ENCODE measurements at places on chromosomes 3 and 15.
A peak's percentile ranks its signal among the peaks of the same experiment; 100 is the strongest.

GRCh38 chr15:25736461-25736860 is 126.7 kb downstream of the ATP10A start:
- no peak for DNase-seq

- DNase-seq = no peak
These were observed 61.5 kb downstream of the TFRC start for GRCh38 chr3:196020373-196020772.

GRCh38 chr15:88985547-88986393 is 72.6 kb upstream of the MFGE8 start:
- no peak for DNase-seq

DNA sequence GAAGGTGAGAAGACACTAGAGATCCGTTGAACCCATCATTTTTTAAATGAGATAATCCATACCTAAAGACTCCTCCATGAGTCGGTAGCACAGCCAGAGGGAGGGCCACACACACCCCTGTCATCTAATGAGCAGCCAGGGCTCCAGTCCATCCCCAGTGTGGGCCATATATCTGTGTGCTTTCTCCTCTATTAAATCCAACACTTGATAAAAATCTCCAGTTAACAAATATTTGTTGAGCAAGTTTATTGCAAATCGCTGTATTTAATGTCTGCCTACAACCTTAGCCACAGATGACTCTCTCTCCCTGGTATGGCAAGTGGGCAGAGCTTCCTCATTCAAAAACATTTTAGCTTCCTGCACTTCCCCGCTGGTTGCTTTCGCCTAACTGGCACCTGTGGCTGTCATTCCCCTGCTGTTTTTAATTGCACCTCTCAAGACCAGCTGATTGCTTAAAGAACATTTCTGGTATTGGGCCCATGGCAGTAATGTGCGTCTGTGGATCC is 82.8 kb downstream of the SMAD3 start:
- no peak for DNase-seq

DNA sequence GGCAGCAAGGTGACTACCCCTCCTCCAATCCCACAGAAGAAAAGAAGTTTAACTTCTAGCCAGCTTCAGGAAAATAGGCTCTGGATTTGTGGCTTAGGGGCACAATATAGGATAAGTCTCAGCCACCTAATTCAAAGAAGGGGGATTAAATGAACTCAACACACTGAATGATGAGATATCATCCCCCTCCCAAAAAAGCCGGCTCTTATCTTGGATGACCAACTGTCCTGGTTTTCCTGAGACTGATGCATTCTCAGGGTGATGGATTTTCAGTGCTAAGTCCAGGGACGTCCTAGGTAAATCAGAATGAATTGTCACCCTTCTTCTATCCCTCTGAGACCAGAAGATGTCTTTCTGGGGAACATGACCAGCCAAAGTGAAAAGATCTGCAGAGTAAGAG is 487.0 kb upstream of the PROK2 start:
- DNase-seq = no peak

DNA sequence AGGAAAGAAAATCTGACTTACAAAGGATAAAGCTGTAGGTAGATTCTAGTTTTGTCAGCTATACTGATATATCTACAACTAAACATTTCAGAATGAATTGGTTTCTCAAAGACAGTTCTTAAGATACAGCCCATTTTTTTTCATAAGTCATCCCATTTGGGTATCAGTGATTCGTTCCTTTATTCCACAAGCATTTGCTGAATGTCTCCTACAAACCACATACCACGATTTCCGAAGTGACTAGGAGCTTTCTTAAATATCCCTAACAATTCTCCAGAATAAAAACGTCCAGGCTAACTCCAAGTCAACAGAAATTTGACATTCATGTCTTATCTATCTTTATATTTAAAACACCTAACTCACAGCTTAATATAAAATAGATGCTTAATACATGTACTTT is 59.8 kb downstream of the TP53BP1 start:
- no peak for DNase-seq

DNA sequence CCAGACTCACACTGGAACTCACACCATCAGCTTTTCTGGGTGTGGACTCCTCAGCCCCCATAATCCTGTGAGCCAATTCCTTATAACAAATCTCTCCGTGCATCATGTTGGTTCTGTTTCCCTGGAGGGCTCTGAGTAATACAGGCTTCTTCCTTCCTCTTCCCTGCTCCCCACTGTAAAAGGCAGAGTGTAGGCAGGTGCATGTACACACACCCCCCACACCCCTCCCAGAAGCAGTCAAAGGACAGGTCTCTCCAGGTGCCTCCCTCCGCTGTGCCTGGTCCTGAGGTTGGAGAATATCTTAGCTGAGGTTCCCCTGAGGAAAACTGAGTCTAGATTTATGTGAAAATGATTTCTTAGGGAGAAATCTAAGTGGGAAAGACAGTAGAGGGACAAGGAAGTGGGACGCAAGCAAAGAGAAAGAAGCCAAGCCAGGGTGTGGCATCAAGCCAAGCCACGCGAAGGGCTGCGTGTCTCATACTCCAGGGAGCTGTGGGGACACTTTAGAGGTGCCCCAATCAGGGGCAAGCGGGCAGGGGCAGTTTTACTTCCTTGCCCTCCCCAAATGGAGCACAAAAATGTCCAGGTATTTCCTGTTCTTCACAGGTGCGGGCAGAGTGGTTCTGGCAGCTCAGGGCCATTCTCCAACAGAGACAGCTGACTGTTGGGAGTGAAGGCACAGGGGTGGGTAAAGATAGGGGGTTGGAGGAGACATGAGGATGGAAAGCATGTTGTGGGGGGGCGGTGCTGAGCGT is 86.6 kb downstream of the HMG20A start:
- DNase-seq = no peak

- DNase-seq = no peak
These were observed 249.0 kb downstream of the AGBL1 start for GRCh38 chr15:86328658-86329057.

- no peak for DNase-seq
These were observed 39.2 kb upstream of the POLR2M start for GRCh38 chr15:57667171-57667849.

DNA sequence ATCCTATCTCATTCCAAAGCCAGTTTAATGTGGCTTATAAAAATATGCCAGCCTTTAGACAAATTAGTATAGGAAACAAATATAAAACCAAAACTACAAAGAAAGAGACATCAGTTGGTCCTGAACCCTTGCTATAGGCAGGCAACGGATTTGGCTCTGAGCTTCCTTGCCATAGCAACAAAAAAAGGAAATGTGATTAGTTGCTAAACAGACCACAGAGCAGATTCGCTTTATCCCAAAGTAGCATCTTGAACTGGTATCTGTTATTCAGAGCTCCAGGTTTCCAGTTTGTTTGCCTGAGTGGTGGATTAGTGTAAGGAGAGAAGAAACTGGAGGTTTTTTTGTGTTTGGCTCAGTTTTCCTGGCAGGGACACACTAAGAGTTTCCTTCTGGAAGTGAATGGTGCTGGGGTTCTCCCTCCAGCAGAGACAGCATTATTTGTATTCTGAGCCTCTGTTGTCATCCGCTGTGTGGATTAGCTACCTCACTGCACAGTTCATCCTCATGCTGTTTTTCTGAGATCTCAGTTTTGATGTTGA is 44.1 kb downstream of the CHST2 start:
- no peak for DNase-seq

- no peak for DNase-seq
These were observed 137.1 kb downstream of the ZNF609 start for GRCh38 chr15:64597477-64597822.

DNA sequence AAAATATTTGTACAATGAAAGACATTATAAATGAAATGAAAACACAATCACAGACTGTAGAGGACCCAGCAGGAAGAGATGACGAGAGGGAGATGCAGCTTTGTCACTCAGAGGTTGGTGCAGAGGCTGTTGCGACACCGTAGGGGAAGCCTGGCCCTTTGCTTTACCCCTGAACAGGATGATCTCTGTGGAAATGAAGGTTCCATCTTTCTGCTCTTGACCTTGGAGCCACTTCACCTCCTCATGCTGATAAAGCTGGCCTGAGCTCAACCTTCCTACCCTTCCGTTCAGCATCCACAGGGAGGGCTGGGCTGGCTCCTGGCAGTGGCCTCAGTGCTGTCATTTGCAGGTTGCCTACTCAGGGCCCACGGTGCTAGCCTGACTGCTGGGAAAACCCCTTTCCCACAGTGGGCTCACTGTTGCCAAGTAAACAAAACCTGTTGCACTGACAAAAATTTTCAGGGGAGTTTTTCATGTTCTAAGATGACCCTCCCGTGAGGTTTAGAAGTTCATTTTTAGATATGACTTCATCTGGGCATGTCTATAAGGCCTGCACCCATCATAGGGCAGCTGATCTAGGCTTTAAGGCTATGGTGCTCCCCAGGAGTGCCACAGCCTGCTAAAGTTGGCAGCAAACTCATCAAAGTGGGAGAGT is 3.0 kb upstream of the CD80 start:
- no peak for DNase-seq

- DNase-seq = no peak
These were observed 13.5 kb upstream of the NR2C2 start for GRCh38 chr3:14933820-14934425.

DNA sequence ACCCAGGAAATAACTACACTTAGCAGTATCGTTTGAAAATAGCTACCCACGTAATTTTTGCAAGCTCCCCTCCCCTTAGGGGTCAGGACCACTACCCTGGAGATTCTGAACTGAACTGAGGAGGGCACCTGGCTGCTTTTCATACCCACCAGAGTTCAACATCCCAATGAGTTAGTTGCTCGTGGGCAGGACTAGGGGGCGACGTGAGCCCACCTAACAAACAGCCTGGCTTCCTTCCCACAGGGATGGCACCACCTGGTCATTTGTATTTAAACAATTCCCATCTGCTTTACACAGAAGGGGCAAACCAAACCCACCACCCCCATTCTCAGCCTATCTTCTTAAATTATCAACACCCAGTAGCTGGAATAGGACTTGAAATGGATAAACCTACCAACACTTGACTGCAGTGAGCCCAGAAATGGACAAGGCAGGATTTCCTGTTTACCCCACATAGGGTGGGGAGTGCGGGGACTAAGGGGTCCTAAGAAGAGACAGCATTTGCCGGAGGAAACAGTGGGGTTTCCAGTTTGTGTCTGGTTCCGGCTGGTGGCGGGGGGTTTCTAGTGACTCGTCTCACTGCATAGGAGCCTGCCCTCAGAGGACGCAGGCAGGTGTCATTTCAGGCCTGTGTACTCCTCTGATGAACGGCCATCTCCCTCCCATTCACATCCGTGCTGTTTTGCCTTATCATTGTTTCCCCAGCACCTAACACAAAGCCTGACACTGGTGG is 11.6 kb upstream of the VGLL4 start:
- no peak for DNase-seq

DNA sequence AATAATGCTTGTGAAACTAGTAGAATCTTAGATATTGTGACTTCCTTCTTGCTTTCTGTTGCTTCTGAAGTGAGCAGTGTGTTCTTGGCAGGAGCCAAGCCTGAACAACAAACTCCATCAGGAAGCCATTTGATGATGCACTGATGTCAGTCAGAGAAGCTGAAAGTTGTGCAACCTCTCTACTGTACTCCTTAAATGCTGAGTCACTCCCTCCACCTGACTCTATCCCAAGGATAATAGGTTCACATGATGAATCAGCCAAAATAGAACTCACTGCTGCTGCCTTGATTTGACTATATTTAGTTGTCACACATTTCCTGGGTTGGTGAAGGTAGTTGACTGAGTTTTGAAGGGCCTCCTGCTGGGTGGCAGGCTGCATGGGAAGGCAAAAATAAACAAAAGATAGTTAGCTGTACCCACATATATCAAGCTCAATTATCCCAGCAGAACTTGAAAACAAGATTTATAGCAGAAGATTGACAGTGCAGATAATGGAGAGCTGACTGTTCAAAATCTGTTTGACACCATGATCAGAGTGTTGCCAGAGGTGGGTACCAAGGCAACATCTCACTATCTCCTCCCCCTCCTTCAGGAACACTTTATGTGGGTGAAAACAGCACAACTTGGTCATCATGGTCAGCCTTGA is 328.4 kb upstream of the DPH6 start:
- DNase-seq = no peak

DNA sequence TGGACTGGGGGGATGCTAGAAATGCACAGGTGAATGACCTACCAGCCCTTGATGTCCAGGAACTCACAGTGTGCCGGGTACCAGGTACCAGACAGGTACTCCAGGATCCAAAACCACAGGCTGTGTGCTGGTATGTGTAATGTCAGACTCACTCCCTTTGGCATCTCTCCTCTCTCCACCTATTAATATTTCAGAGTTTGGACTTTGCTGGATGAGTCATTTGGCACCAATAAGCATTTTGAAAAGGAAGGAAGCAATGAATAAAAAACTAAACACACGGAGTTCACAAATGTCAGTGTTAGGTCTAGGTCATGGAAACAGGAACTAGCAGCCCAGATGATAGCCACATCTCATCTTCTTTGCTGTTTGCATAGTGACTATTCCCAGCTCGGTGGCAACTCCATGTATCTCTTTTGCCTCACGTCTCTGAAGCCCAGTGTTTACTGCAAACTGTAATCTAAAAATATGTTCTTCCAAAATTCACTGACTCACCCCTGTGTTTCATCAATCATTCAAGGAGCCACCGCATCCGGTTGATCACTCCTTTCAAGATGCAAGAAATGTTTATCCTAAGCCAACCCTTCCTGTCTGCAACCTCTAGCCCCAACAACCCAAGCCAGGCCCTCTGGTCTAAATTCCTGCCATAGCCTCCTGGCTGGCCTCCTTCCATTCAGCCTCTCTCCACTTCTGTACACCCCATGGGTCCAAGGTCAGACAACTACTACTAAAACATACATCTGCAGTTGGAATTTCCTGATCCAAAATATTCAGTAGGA is 8.4 kb downstream of the ITGB5 start:
- peak; percentile 63 for DNase-seq

- DNase-seq = no peak
These were observed 189.0 kb downstream of the ZNF621 start for GRCh38 chr3:40713795-40714194.

- DNase-seq = no peak
These were observed 46.3 kb upstream of the ACKR4 start for GRCh38 chr3:132550579-132551305.

DNA sequence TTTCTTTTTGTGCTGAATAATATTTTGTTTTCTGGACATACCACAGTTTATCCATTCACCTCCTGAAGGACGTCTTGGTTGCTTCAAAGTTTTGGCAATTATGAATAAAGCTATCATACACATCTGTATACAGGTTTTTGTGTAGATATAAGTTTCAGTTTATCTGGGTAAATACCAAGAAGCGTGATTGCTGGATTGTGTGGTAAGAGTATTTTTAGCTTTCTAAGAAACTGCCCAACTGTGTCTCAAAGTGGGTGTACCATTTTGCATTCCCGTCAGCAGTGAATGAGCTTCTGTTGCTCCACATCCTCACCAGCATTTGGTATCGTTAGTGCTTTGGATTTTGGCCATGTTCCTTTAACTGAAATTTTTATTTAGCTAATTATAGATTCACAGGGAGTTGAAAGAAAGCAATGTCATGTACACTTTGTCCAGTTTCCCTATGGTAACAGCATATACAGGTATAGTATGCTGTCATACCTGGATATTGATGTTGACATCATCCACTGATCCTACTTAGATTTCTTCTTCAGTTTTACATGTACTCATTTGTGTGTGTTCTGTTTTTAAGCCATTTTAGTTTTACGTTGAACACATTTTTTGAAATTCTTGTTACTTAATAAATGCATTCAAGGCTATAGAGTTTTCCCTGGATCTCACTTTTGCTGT is 11.9 kb downstream of the ARID3B start:
- no peak for DNase-seq

Data from hematopoietic multipotent progenitor cell treated with erythropoietin and hydrocortisone succinate and interleukin-3 and kit ligand, for 15 days (in vitro differentiated cells).